ENCODE measurements at places on chromosomes 3 and 15.
A peak's percentile ranks its signal among the peaks of the same experiment; 100 is the strongest.

DNA sequence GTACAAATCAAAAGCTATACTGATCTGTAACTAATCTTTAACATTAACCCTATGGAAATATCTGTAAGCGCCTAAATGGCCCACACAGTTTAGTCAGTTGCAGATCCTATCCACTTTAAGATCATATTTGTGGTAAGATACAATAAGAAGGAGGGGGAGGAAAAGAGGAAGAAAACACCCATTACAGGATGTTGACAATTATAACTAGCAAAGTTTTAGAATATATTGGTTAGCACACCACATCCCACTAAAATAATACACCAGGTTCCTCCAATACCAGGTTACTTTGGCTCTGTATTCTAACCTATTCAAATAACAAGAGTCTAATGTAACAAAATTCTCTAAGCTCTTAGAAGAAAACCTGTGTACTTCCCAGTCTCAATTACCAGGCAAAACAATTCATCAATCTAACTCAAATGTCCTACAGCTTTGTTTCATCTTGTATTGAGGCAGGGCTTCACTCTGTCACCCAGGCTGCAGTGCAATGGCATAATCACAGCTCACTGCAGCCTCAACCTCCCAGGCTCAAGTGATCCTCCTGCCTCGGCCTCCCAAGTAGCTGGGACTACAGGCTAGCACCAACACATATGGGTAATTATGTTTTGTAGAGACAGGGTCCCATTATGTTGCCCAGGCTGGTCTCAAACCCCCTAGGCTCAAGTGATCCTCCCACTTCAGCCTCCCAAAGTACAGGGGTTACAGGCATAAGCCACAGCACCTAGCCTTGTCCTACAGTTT, 4.2 kb downstream of the SLC4A7 start:
- DNase-seq: no peak

DNA sequence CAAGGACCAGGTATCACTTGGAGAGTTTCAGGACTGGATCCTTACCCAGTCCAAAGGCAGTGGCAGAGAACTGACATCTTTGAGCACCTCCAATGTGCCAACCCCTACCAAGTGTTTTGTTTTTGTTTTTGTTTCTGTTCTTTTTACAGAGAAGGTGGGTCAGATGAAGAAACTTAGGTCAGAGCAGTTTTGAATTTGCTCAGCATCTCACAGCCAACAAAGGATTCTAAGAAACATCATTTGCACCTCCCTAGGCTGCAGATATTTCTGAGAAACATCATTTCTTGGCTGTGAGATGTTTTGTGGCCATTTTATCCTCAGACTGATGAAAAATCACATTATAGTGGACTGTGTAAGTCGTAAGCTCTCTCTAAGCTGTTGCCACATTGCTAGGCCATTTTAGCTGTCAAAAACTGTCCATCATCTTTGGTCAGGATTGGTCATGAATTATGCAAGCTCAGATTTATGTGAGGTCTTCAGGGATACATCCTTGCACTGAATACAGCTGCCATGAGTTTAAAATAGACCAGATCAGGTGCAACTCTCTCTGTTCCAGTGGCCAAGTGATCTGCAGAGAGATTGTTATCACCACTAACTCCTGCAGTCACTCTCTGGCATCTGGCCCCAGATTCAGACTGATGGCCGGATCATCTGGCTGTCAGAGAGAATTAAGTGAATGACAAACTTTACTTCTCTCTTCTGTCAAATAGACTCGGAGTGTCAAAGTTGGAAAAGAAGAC, 341.5 kb downstream of the EPHB1 start:
- no peak for DNase-seq

GRCh38 chr3:79339846-79340245, 428.0 kb downstream of the ROBO1 start:
- no peak for DNase-seq

- no peak for DNase-seq
Measured at GRCh38 chr15:35306361-35306981, 221.4 kb upstream of the NANOGP8 start.

DNA sequence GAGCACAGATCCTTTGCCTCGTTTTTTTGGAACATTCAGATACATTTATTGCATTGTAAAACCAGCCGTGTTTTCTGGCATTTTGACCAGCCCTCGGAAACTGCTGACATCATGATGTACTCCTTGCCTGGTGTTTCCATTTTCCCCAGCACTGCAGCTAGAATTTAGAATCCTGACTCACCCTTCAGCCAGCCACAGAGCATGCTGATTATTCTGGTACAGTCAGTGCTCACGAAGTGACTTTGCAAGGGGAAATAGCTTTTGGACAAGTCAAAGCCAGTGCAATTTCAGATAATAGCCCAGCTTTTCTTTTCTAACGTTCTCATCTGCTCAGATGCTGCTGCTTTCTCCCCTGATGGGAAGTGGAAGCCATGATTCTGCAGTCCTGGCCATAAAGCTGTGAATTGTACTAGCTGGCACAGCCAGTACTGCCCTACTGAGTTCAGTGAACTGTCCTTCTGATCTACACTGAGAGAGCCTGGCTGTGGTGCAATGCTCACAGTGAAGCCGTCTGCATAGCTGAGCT, 12.1 kb upstream of the CNBP start:
- peak; percentile 67 for DNase-seq

GRCh38 chr3:179606534-179607085, 2.0 kb downstream of the NDUFB5 start:
- no peak for DNase-seq

- DNase-seq: no peak
Measured at GRCh38 chr3:169848741-169849140, 21.0 kb downstream of the LRRC31 start.

DNA sequence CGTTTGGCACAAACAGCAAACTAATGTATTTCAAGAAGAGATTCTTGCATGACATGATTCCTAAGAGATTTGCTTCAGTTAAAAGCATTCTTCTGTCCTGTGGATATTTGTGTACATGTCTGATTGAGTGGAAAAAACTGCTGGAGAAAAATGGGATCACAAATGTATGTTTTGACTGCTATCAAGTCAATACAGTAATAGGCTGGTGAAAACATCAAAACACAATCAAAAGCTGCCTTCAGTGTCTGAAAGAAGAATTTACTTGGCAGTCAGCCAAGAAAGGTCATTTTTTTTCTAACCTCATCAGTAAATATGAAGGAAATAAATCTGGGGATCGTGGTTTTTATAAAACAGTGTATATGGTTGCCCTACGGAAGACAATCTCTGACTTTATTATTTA, 1214.8 kb downstream of the NSUN3 start:
- no peak for DNase-seq

- no peak for DNase-seq
Measured at GRCh38 chr15:101322016-101322695, 27.1 kb upstream of the SNRPA1 start.

- no peak for DNase-seq
Measured at GRCh38 chr3:106299300-106300098, 430.7 kb upstream of the CBLB start.

GRCh38 chr3:177294221-177294620, 96.9 kb upstream of the TBL1XR1 start:
- DNase-seq: no peak

DNA sequence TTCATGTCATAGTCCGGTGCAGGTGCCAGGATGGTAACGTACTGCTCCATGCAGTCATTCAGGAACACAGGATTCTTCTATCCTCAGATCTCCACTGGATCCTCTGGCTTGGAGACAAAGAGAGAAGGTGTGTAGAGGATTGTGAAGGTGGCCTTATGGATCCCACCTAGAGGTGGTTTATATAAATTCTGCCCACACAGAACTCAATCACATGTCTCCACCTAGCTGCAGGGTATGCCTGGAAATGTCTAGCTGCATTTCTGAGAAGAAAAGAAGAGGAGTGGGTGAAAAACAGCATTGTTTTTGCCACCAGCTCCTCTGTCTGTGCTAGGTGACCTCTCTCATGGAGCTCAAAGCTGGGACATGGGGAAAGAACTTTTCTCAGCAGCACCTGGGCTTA, 478.7 kb downstream of the PDCD6IP start:
- no peak for DNase-seq

GRCh38 chr3:53192608-53193007, 31.6 kb downstream of the PRKCD start:
- no peak for DNase-seq

DNA sequence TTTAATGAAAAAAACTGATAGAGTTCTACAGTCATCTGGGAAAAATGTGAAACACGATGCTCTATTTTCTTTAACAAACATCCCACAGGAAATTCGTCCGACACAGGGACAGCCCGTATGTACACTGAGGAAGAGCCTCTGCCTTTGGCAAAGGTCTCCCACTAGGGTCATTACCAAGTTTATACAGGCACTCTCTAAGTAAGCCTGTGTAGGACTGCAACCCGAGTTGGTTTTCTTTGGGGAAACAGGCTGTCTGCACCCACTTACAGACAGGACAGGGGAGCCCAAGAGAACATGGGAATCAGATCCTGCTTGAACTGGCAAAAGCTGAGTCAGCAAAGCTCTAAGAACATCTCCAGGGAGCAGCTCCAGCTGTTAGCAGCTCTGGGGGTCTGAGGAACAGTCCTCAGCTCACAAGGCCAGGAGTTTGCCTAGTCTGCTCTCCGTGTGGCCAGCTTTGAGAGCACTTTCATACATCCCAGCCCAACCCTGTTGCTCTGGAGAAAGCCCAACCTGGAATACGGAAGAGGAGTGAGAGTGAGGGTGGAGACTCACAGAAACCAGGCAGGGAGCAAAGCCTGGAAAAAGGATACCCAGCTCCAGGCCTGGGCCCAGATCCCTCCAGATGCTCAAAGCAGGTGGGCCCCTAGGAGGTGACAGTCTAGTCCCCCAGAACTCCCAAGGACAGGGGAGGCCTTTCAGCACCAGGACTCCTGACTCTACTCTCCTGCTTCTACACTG, 1.9 kb downstream of the TBC1D2B start:
- peak; percentile 24 for DNase-seq

GRCh38 chr15:62407216-62407615, 242.1 kb upstream of the C2CD4B start:
- DNase-seq: no peak

DNA sequence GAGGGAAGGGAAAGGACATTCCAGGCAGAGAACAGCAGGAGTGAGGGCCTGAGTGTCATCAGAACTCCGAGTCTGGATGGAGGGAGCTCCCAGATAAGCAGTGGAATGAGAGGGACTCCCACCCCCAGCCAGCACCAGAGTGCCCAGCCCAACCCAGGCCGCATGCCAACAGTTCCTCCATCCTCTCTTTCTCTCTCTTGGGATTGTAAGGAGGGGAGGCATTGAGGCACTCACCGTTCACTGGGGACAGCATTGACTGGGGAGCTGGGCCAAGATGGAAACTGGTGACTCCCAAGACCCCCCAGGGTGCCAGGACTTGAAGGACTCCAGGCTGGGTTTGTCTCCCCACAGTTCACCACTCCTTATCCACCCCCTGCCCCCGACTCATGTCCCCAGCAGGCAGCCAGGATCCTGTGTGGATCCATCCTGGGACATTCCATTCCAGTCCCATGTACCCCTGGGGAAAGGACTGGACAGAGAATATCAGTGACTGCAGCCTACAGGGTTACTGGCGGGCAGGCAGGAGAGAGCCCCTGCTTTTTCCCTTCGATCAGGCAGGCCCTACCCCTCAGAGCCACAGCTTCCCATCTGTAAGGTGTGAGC, 15.7 kb downstream of the PTH1R start:
- DNase-seq: no peak

- no peak for DNase-seq
Measured at GRCh38 chr3:164222197-164222596, 856.1 kb downstream of the SI start.

- no peak for DNase-seq
Measured at GRCh38 chr3:160099834-160100233, 111.2 kb downstream of the IL12A start.

GRCh38 chr15:26667222-26667988, 105.5 kb downstream of the GABRB3 start:
- no peak for DNase-seq

DNA sequence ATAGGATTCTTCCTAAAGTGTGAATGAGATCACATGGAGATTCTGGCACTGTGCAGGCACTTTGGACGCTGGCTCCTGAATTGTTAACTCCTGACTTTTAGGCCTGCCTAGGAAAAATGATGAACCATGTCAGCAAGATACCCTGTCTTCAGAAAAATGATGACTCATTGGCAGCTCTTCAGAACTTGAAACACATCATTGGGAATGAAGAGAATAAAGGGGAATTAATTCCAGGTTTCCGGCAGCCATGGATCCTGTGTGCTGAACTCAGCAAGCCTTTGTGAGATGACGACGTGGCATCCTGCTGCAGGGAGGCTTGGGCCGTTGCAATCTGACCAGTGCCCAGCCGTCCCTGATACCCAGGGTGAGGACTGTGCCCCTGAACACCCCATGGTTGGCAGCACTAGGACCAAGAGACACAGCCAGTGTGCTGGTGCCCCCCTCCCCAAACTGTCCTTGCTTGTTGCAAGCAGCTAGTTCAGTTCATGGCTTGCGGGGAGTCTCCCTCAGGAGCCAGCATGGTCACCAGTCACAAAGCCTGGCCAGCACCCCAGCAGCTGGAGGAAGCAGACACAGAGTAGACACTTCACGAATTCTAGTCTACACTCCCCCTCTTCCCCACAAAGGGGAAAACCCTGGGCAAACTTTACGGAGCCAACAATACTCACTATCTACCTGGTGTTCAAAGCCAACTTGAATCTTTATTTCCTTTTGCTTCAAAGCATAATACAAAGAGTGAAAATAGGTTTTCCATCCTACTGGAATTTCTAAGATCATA, 7.8 kb upstream of the LIPC start:
- no peak for DNase-seq
